NCI-H1930 (cell line): ENCODE measurements at places on chromosomes 5 and 9.

GRCh38 chr9:138072161-138072842 lies 194.7 kb downstream of the CACNA1B start:
- no peak for DNase-seq

DNA sequence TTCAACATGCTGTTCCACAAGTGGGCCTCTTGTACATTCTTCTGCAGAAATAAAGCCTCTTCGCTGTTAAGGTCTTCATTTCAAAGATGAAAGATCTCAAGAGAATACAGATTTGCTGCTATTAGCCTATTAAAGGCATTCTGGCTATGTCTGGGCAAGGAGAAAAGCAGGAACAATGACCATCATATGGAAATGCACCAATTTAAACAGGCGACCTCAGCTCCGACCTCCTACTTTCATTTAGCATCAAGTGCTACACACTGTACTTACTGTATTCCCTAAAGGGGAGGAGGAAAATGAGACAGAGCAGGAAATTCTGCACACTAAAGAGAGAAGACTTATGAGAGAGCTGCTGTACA lies 64.8 kb downstream of the HABP4 start:
- DNase-seq, result no peak

- DNase-seq, result no peak
These were observed 5.6 kb downstream of the SLC2A8 start for GRCh38 chr9:127402401-127403090.

GRCh38 chr9:38361473-38361850 lies 31.0 kb upstream of the ALDH1B1 start:
- DNase-seq, result no peak

DNA sequence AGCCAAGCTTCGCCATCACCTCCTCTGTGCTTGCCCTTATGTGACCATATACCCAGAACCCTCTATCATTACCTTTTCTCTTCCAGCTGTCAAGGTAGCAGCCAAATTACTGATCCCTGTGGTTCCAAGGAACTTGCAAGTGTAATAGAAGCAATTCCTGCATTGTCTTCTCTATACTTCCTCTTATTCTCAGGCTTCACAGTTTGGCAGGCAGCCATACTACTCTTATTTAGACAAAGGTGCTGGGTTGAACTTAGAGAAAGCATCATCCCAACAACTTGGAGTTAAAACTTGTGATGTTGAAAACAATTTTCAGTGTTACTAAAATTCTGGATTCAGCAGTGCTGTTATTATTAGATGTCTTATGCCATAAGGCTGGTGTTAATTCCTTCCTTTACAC lies 93.2 kb downstream of the NLN start:
- no peak for DNase-seq

DNA sequence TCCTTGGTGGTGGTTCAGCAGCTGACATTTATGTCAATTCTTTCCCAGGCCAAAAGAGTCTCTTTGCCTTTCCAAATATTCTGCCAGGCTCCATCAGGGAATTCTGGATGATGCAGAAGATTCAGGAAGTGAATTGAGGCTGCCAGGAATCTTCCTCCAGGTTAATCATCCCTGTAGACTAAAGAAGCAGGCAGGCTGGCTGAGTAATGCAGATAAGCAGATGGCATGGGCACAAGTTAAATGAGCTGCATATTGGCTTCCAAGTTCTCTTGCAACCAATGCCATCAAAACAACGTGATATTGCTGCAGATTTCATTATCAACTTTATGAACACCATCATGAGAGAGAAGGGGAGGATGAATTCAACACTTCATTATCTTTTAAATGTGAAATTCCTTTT lies 324.5 kb downstream of the KCNN2 start:
- DNase-seq, result no peak

- DNase-seq, result no peak
These were observed 99.1 kb upstream of the RASGRF2 start for GRCh38 chr5:80860924-80861613.

DNA sequence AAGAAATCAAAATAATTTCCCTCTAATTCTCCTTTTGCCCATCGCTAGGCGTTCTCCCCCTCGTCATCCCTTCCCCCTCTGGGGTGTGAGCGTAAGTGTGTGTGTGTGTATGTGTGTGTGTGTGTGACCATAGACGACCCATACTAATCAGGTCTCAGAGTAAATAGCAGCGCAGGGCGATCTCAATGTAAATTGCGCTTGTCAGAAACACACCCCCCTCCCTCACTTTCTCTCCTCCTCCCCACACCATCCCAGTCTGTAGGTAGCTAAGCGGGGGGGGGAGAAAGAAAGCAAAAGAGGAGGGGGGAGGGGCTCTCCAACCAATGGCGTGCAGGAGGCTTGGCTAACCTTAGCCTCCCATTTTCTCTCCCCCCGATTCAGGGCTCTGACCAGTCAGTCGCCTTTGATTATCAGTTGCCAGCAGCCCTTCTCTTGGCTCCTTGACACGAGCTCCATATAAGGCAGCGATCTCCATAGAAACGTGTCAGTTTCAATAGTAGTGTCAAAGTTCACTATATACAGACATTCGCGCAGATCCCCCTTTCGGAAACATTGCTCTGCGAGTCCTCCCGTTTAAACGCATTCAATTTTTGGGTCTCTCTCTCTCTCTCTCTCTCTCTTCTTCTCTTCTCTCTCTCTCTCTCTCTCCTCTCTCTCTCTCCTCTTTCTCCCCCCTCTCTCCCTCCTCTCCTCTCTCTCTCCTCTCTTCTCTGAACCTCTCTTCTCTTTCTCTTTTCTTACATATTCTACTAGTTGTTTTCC lies at the start of gene NR2F1:
TSS of gene NR2F1 (plus strand) at position 546 of the 762 bp plus-strand sequence. CDS start 1,802 bp downstream, outside the sequence.
- DNase-seq, result peak; percentile 92

GRCh38 chr5:1827025-1827885 lies 26.0 kb downstream of the NDUFS6 start:
- no peak for DNase-seq

DNA sequence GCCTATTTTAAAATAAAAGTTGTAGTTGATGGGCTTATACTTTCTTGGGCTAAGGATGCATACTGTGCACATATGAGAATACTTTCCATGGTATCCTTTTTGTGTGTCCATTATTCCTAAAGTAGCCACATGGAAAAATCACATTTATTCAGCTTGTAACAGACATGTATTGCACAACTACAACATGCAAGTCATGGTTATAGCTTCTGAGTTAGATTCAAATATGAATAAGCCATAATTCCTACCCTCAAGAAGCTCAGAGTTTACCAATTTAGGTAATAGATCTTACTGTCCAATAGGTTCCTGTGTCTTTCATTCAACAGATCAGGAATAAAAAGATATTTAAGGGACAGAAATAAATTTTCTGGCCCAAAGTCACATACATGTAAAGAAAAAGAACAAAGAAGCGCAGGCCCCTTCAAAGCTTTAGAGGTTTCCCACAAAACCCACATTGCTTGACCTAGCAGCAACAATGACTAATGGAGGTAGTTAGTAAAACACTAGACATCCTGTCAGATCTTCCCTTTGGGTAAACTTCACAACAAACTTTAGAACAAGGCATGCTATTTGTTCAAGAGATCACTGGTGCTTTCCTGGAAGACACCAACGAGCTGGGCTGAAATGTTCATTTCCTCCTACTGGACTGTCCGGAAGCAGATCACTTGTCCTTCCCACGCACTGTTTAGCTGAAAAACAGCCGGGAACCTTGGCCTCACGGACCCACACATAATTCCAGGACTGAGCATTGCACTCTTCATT lies 78.4 kb upstream of the ITGA1 start:
- DNase-seq, result no peak

GRCh38 chr5:59067956-59068656 lies 485.2 kb downstream of the RAB3C start:
- no peak for DNase-seq

DNA sequence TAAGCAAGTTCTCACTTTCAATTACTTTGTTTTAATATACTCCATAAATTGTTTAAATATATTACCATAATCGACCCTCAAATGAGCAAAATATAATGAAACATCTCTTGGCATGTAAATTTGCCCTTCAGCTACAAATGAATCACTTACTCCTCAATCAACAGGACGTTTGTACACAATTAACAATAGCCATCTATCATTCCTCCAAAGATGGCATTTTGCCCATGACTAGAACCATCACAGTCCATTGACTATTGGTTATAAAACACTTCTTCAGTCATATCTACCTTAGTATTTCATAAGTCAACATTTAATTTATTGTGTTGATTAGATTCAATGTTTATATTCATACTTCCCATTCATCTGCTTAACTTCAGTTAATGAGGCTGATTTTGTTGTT lies 127.2 kb downstream of the CTNND2 start:
- DNase-seq, result no peak

- DNase-seq, result no peak
These were observed 23.6 kb downstream of the UBAP2 start for GRCh38 chr9:34025062-34025461.

GRCh38 chr9:21576331-21577189 lies 94.4 kb upstream of the IFNE start:
- no peak for DNase-seq

DNA sequence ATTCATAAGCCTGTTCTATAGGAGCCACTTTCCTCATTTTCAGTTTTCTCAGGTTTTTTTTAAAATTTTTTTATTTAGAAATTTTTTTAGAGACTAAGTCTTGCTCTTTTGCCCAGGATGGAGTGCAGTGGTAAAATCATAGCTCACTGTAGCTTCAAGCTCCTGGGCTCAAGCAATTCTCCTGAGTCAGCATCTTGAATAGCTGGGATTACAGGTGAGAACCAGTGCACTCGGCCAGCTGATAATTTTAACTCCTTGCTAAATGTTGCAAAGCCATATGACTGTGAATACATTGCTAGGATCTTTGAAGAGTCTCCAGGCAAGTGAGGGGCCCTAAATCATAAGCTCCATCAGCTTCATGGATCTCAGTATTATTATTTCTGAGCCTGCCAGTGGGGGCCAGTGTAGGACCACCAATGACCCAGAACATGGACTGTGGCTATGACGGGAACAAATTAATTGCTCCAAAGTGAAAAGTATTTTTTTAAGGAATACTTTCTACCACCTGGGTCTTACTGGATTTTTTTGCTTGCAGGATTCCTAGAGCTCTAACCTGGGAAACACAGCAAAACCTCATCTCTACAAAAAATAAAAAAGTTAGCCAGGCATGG lies 5.7 kb upstream of the GAPVD1 start:
- no peak for DNase-seq

DNA sequence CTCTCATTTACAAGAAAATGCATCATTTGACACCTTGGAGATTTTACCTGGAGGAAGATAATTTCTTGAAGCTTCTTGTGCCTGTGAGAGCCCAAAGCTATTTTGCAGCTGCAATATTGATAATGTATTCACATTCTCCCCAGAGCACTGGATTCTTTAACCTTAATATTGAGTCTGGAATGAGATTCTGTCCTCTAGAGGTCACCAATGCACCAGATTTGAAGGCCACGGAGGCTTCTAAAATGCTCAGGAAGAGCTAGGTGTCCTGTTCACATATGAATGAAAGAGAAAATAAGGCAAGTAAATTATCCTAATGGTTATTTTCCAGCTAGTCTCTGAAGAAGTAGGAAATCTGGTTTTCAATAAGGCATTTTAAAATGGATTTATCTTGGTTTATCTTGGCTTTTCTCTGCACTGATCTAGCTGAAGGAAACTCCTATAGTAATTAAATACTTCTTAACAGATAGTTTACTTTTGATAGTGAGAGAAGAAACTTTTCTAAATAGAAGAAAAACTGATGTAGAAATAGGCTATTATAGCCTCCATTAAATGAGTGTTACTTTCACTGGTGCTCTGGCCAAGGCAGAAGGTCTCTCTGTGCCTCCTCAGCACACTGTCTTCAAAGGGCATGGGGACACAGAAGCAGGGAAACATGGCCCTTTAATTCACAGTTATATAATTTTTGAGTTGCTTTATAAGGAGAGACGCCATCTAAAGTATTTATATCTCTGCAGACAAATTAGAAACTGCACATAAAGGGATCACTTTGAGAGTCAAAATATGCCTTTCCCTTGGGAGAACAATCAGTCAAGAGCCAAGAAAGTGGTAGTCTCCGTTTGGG lies 297.0 kb upstream of the ACTBL2 start:
- DNase-seq, result peak; percentile 19

GRCh38 chr5:51208296-51208695 lies 175.0 kb upstream of the ISL1 start:
- DNase-seq, result no peak

DNA sequence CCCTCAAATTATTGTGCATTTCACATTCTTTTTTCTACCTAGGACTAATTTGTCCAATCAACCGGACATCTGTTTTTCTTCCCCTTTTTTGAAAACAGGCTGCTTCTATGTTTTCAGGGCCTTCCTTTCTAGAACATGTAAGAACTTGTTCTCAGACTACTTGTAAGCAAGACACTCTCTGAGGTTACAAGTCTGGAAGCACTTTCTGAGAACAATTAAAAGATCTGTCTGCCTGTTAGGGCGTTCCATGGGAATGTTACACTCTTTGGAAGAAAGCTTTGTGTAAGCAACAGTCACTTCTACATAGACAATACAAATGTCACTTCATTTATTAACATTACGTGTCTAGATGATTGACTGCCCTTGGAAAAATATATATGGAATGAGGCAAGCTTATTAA lies 50.9 kb upstream of the HSPB3 start:
- no peak for DNase-seq

- DNase-seq, result no peak
These were observed 146.9 kb downstream of the RORB start for GRCh38 chr9:74644023-74644422.

DNA sequence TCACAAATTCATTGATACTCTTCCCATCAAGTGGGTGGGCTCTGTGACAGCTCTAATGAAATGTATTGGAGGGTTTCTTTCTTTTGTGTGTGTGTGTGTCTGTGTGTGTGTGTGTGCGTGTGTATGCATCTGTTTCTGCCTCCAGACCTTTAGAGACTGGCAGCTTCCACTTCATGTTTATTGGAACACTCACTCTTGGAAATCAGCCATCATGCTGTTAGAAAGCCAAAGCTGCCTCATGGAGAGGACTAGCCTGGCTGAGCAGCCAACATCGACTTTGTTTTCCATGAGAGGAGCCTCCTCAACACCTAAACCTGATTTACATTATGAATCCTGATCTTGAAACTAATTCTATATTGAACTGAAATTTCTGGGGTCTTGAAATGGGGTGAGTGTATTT lies 128.5 kb upstream of the FAM174A start:
- no peak for DNase-seq

- DNase-seq, result no peak
These were observed 138.0 kb downstream of the ENC1 start for GRCh38 chr5:74502479-74502950.

- DNase-seq, result peak; percentile 34
These were observed 114.5 kb upstream of the LMX1B start for GRCh38 chr9:126499005-126499910.

DNA sequence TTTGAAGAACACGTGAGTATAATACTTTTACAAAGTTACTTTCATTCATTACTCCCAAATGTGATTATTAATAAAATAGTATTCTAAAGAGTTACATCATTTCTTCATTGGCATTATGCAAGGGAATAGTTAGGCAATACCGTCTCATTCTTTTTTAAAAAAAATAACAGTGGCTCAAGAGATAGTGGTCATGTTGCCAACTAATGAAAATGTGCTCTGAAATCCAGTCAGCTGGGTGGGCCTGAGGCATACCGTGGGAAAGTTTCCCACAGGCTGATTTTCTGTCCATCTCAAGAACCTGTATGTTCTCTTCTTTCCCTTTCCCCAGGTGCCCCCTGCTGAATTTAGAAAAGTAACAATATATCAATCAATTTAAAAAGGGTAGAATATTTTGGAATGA lies 40.8 kb upstream of the ROPN1L start:
- no peak for DNase-seq

- DNase-seq, result no peak
These were observed 138.6 kb downstream of the TRIO start for GRCh38 chr5:14281746-14282181.
